Stimulated activated CD4-positive, alpha-beta T cell treated with anti-CD3 and anti-CD28 coated beads, TNF-alpha, amount 100 ng/mL, for 24 hours (primary cell): ENCODE measurements at places on chromosomes 12 and 14.

- no peak for DNase-seq
Observed at GRCh38 chr12:52590021-52590420, 11.2 kb downstream of the KRT72 start.

GRCh38 chr14:62017651-62018230 is 255.5 kb downstream of the SNAPC1 start:
- no peak for DNase-seq

- DNase-seq = no peak
Observed at GRCh38 chr14:50559990-50560930, at the start of gene ATL1. TSS of gene ATL1 (plus strand) at chr14:50560145. CDS start at chr14:50560266, 121 bp downstream.

DNA sequence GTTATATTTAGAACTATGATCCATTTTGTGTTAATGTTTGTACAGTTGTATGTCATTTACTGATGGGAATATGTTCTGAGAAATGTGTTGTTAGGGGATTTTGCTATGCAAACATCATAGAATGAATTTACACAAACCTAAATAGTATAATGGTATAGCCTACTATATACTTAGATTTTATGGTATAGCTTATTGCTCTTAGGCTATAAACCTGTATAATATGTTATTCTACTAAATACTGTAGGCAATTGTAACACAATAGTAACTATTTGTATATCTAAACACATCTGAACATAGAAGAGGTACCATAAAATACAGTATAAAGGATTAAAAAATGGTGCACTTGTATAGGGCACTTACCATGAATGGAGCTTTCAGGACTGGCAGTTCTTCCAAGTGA is 105.4 kb upstream of the GRIN2B start:
- DNase-seq = no peak

DNA sequence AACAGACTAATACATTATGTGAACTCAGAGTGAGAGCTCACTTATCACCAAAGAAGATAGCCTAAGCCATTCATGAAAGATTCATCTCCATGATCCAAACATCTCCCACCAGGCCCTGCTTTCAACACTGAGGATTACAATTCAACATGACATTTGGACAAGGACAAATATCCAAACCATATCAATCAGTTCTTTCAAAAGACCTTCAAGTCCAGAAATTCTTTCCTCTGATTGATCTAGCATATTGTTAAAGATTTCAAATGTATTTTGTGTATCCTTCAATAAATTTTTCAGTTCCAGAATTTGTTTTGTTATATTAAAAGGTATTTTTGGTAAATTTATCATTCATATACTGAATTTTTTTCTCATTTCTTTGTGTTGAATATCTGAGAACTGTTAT is 1055.8 kb downstream of the SLC6A15 start:
- no peak for DNase-seq

DNA sequence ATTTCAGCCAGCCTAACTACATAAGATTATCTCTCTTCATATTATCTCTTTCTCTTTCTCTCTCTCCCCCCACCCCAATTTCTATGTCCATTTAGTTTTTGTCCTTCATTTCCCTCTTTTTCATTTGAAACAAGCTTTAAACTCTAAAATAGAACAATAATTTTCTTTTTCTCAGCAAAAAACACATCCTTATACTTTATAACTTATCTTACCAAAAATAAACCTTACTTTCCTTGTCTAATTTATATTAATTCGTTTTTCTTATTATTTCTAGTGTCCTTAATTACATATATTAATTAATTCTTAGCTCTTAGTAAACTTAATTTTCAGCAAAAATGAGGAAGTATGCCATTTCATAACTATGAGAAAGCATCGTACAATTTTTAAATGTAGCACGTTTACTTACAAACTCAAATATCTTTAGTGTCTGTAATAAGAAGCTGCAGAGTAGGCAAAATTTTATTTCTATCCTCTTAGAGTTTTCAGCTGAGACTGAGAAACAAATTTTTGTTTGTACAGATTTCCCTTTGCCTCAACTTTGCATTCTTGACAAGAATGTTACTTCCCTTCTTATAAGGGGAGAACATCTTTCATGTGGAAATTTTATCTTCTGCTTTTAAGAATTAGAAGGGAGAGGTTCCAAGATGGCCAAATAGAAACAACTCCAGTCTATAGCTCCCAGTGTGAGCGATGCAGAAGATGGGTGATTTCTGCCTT is 65.1 kb upstream of the ST8SIA1 start:
- DNase-seq = no peak

DNA sequence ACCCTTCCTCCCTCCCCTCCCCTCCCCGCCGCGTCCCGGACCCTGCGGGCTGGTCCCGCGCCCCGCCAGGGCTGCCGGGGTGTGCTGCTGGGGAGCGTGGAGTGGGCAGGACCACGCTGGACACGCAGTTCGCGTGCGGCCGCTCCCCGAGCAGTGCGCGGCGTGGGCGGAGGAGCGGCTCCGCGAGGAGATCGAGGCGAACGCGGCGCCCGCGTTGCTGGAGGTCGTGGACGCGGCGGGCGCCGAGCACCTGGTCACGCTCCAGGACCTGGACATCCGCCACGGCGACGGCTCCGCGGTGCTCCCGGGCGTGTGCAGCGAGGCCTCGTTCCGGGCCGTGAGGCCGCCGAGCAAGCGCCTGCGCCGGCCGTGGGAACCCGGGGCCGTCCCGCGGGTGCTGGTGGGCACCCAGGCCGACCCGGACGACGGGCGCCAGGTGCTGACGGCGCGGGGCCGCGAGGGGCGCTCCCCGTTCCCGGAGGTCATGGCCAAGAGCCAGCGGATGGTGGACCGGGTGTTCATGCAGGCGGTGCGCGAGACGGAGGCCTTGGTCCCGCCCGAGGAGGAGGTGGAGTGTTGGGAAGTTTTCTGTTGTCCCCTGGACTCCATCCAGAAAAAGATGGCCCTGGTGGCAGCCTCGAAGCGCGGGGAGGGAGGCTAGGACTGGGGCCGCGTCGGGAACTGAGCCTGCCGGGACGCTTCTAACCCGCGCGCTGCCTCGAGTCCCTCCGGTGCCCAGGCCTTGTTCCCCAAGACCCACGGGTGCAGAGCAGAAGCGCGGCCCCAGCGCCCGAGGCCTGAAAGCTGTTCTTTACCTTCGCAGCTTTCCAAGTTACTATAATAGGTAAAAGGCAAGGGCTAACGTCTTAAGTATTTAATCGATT is 54.7 kb upstream of the EIF5 start:
- DNase-seq = no peak

- DNase-seq = no peak
Observed at GRCh38 chr14:28807518-28807917, 40.9 kb downstream of the FOXG1 start.

- no peak for DNase-seq
Observed at GRCh38 chr14:88786715-88787114, 6.0 kb downstream of the EML5 start.

GRCh38 chr12:93205361-93205760 is 172.4 kb upstream of the NUDT4 start:
- DNase-seq = no peak
